Neural progenitor cell (in vitro differentiated cells): ENCODE measurements at places on chromosomes 7 and 10. TPM values are rescaled to one million over a fixed set of nuclear protein-coding genes. Genes with fewer than 3 reads are reported as not detected.

The HECW1 gene
- 0.11 and 0.28 TPM in 2 replicates for total RNA-seq

The CNNM1 gene
- 0.56 and 1.1 TPM in 2 replicates for total RNA-seq

DNA sequence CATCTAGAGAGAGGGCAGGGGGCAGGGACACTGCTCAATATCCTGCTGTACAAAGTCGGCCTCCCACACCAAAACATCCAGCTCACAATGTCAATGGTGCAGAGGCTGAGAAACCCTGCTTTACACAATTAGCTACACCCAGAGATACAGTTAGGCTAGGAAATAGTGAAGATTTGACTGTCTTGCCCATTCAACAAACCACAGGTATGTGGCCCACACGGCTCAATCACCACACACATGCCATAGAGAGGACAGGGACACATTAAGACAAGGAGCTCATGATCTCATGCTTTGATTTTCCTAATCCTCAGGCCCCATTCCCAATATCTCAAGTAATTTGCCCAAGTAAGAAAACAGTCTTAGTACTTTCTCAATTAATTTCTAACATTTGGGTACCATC is 110.4 kb downstream of the OSBPL3 start:
- DNase-seq = no peak
- H3K27me3 ChIP-seq = no peaks in the 10 kb centered on the region
- H3K4me3 ChIP-seq = no peak overlapping the region
- peaks cover 5% of the 10 kb centered on the region for H3K4me1 ChIP-seq
- H3K36me3 ChIP-seq = no peaks in the 10 kb centered on the region
- no peak overlapping the region for H3K27ac ChIP-seq

DNA sequence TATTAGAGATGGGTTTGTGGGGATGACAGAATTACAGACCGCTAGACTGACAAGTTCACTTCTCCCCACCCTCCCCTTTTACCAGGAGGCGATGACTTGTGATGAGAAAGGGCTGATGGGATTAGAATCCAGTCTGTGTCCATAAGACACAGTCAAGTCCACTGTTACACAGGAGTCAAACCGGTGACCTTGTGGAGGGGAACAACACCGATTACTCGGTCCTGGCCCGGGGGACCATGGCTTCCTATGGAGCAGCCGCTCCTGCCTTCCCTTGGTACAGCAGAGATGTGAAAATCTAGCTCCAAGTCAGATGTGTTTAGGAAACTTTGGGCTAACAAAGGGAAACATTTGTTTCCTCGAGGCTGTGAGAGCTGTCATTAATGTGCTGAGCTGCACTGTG is 105.5 kb downstream of the ACTR3B start:
- H3K36me3 ChIP-seq = no peaks in the 10 kb centered on the region
- H3K27me3 ChIP-seq = no peaks in the 10 kb centered on the region
- H3K4me3 ChIP-seq = no peak overlapping the region
- no peaks in the 10 kb centered on the region for H3K4me1 ChIP-seq
- DNase-seq = no peak

DNA sequence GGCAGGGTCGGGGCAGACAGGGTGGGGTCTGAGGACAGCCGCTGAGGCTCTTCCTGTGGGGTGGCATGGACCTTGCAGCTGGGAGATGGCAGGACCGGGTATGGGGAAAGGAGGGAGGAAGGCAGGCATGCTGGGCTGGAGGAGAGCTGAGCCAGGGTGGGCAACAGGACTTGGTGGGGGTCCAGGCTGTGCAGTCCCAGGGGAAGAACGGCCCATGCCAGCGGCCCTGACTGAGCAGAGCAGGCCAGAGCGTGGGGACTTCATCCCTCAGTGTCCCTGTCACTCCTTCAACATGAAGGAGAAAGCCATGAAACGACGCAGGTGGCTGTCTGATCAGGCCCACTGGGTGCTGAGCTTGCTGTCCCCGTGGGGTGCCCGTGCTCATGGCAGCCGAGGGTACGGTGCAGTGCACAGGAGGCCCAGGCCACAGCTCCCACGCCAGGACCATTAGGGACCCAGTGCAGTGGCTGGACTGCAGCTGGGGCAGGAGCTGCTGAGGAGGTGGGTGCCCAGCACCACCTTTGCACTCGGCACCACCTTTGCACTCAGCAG is 519.6 kb downstream of the PTPRN2 start:
- no peaks in the 10 kb centered on the region for H3K27me3 ChIP-seq
- peaks cover 10% of the 10 kb centered on the region for H3K4me1 ChIP-seq
- H3K4me3 ChIP-seq = no peak overlapping the region
- H3K36me3 ChIP-seq = no peaks in the 10 kb centered on the region
- no peak overlapping the region for H3K27ac ChIP-seq
- DNase-seq = no peak
